ENCODE measurements at places on chromosomes 7 and 10. TPM values are rescaled to one million over a fixed set of nuclear protein-coding genes. Genes with fewer than 3 reads are reported as not detected.

DNA sequence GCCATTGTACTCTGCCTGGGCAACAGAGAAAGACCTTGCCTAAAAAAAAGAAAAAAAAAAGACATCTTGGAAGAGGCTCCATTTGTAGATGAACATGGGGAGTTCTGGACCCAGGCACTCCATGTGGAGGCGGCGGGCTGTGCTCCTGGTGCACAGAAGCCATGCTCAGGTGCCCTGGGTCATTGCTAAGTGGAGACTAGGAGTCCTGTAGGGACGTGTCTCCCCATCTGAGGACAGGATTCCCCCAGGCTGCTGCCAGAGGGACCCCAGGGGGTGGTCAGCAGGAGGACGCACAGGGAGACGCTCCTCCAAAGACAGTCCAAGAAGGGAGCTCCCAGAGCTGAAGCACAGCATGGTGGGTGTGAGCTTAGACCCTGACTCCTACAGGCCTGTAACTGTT is 34.3 kb downstream of the SBDS start:
- DNase-seq, result no peak

Gene PON1
- 0.49 TPM for total RNA-seq

GRCh38 chr7:49119706-49120105 is 195.4 kb downstream of the CDC14C start:
- no peak for DNase-seq

GRCh38 chr7:108568801-108569380 is 615 bp downstream of the THAP5 start:
- no peak for DNase-seq

DNA sequence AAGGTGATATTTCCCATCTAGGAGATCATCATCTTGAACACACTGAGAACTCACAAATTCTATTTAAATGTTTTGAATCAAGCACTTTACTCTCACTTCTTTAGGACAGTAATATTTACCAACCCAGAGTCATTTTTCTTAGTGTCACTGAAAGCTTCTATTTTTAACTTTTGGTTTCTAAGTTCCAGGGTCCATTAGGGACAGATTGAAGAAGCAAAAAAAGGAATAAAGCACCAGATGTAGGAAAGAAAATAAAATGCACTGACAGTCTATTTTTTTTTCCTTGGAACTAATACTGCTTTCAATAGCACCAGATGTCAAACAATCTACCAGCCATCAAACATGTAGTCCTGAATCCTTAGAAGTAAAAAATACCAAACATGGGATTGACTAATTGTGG is 526.7 kb upstream of the LRRN3 start:
- no peak for DNase-seq

Gene RP9
- 11.9 TPM for total RNA-seq
